ENCODE measurements at places on chromosomes 5 and 9. TPM values are rescaled to one million over a fixed set of nuclear protein-coding genes. Genes with fewer than 3 reads are reported as not detected.

Gene TNFSF15
- total RNA-seq = 0.08 TPM

Gene HNRNPK
- 918 TPM for total RNA-seq

Gene FBP1
- 2.5 TPM for total RNA-seq

DNA sequence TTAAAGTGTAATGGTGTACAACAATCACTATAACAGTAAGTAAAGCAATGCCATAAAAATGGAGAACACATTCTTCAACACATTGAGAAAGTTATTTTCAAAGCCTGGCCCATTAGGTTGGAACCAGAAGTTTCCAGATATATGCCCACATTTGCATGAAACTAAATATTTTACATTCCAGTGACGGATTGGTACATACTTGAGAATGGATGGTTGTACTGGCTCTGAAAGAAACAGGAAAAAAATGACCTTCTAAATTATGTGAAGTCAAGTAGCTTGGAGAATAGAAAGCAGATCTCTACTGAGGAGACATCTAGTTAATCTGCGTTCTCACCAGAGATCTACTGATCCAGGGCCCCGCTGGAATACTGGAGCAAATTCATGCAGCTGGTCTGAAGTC lies 1037.0 kb downstream of the NR2F1-AS1 start:
- no peak for DNase-seq

GRCh38 chr9:121597698-121598166 lies 53.7 kb upstream of the DAB2IP start:
- peak; percentile 62 for DNase-seq

GRCh38 chr9:89675058-89675742 lies 70.4 kb downstream of the GADD45G start:
- DNase-seq = peak; percentile 70

GRCh38 chr9:95266649-95267048 lies 50.9 kb downstream of the FANCC start:
- DNase-seq = no peak

Gene RNF208
- total RNA-seq = 1.9 TPM

DNA sequence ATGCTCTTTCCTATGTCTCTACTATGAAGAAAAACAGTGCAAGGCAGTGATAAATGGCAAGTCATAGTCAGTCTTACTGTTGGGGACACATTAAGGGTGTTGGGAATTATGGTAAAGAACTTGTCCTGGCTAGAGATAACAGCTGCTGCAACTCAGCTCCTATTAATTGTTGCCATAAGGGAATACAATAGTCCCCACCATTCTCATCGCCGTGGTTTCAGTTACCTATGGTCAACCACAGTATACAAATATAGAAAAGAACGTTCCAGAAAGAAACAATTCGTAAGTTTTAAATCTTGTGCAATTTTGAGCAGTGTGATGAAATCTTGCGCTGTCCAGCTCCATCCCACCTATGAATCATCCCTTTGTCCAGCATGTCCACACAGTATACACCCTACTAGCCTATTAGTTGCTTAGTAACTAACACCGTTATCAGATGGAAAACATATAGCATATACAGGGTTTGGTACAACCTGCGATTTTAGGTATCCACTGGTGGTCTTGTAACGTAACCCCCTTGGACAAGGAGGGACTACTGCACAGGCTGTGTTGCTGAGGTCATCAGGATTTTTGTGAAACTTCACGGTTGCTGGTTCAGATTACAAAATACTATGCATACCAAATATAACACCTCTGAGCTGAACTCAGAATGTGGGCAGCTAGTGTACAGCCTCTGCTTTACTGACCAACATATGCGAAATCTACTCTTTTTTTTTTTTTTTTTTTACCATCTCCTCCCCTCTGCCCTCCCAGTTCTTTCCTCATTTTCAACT lies 53.5 kb downstream of the ZFR start:
- DNase-seq = no peak
